Left hindlimb (tissue), 1 donor: ENCODE measurements at places on chromosomes 1 and 21.

DNA sequence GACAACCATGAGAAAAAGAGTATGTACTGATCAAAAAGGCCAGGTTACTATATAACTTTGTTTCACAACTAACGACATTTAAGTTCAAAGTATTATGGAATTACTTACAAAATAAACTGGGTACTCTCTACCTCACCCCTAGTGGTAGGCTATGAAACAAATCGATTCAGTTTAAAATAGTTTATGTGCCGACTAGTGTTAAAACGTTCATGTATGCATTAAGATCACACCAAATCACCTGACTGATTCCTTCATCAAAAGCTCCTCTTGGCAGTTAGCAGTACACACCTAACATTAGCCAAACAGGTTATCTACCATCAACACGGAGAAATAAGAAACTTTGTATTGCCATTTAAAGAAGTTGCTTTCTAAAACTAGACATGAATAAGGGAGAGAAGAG is 137.1 kb downstream of the AKT3 start:
- no peak for DNase-seq

GRCh38 chr1:21114431-21114830 is 62.3 kb downstream of the EIF4G3 start:
- DNase-seq: no peak

GRCh38 chr1:54390655-54391054 is 15.5 kb downstream of the SSBP3 start:
- peak; percentile 22 for DNase-seq

- DNase-seq: no peak
Measured at GRCh38 chr1:31122741-31123140, 57.2 kb upstream of the PUM1 start.

DNA sequence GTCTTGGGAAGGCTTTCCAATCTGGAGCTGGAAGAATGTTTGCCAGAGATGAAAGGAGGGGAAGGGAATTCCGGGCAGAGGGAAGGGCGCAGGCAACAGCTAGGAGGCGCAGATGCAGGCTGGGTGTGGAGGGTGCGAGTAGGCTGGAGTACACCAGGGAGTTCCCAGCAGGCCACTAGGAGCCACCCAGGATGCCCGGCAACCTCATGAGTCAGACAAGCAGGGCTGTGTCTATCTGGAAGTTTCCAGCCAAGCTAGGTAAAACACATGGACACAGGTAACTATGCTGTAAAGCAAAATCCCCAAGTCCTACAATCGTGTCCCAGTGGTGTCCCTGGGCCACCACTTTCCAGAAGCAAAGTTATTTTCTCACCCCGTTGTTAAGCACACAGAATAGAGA is 990 bp upstream of the NBL1 start:
- no peak for DNase-seq

DNA sequence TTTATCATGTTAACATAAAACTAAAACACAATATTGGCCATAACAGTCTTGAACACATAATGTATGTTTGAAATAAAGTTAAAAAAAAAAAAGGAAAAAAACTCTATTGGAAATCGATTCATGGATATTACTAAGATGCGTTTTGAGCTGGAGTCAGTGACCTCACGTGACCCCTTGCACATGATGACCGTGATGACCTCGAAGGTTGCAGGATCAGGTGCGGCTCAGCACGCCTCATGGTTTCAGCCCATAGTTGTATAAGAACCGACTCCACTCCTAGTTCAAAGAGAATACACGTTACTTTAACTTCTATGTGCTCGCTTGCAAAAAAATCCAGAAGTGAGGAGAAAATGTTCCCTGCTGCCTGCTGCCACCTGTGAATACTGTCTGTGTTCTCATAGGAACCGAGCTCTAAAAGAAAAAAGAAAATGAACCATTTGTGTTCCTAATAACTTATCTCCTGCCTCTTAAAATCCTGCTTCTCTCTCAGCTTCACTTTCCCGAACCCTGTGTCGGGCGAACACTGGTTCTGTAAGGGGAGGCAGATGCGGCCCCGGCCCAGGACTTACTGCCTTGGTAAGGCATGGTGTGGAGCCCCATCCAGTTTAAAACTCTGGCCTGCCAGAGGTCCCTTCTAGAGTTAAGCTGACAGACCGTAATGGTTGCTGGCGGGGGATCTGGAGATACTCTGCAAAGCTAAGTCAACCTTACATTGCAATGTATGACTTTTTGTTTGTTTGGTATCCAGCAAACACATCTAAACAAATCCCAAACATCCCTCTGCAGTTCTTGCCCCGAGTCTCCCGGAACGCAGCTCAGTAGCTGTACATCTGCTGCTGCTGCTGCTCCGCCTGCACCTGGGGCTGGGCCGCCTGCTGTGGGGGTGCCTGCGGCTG is 33.8 kb upstream of the RIPK4 start:
- DNase-seq: no peak

GRCh38 chr1:1332774-1333480 is 1.8 kb downstream of the TAS1R3 start:
- DNase-seq: no peak

DNA sequence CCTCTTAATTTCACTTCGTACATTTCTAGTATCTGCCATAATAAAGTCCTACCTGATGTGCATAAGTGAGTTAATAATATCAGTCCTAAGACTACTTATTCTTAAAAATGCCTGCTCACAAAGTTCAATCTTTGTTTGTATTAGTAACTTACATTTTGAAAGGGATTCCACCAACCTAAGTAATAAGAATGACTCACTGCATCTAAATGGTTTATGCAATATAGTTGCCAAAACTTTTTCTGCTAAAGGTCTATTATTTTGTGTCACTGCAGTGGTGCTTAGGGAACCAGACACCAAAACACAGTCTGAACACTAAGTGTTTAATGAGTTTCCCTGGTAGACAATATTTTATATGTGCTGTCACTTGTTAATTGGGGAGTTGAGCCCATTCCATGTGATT is 1.8 kb downstream of the ZNF669 start:
- DNase-seq: no peak

GRCh38 chr1:197063212-197063611 is 3.8 kb downstream of the F13B start:
- no peak for DNase-seq

GRCh38 chr1:248610301-248610700 is 12.8 kb upstream of the OR2T10 start:
- no peak for DNase-seq

GRCh38 chr1:999725-1000356 is at the start of gene HES4:
Gene HES4 (minus strand): TSS chr1:1000097. CDS start chr1:999973, 124 bp downstream.
- peak; percentile 95 for DNase-seq

DNA sequence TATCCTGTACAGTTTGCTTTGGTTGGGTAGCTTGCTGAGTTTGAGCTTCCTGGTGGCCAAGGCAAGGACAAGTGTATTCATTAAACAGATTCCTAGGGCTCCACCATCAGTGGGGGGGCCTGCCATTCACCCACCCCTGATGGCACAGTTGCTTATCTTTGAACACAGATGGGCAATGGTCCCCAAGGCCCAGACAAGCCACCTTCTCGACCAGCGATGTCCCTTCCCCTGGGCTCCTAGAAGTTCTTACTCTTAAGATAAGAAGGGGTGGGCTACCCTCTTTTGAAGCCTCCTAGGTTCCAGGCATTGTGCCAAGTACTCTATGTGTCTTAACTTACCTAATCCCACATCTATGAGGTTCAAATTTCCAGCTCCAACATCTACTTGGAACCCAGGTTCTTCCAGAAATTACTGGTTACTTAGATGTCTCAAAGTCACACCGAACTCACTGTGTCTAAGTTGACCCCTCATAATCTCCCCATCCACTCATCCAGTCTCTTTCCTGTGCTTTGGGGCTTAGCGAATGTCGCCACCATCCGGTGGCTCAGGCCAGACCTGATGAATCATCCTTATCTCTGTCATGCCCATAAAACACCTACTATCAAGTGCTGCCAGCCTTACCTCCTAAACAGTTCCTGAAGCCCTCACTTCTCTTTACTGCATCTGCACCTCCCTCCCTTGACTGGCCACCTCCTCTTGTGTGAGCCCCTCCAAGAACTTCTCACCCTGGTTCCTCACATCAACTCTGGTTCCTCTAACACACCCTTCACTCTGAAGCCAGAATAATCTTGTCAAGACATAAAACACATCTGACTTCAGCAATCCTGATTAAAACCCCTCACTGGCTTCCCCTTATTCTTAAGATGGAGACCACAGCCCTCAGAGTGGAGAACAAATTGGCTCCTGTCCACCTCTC is 50.1 kb downstream of the KLHDC7A start:
- DNase-seq: no peak

DNA sequence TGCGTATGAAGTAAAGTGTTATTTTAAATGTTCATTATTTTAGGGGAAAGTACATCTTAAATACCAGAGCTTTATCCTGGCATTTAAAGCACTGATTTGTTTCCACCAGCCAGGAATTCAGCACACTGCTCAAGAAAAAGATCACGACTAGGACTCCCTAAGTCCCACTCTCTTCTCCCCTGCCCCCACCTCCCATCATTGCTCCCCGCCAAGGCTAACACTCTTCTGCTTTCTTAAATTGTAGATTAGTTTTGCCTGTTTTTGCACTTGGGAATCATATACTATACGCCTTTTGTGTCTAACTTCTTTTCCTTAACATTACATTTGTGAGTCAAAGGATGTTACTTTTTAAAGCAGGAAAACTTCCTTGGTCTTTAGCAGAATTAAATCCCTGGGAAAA is 37.5 kb upstream of the C1orf105 start:
- DNase-seq: peak; percentile 59

DNA sequence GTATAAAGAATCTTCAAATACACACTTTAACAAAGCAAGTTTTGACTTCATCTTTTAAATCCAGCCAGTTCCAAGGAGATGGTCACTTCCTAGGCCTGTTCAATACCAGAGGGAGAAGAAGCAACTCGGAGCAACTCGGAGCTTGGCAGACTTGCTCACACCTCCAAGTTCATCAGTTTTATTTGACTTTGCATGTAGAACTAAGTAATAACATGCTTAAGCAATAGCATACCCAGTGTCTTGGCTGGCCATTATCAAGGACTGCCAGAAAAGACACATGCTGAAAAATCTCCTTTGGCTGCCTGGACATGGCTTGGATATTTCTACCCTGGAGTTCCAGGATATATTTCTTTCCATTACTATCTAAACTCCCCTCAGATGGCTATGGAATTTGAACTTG is 52.6 kb downstream of the GNG12 start:
- no peak for DNase-seq

GRCh38 chr1:220702733-220703270 is 12.6 kb downstream of the C1orf115 start:
- no peak for DNase-seq

DNA sequence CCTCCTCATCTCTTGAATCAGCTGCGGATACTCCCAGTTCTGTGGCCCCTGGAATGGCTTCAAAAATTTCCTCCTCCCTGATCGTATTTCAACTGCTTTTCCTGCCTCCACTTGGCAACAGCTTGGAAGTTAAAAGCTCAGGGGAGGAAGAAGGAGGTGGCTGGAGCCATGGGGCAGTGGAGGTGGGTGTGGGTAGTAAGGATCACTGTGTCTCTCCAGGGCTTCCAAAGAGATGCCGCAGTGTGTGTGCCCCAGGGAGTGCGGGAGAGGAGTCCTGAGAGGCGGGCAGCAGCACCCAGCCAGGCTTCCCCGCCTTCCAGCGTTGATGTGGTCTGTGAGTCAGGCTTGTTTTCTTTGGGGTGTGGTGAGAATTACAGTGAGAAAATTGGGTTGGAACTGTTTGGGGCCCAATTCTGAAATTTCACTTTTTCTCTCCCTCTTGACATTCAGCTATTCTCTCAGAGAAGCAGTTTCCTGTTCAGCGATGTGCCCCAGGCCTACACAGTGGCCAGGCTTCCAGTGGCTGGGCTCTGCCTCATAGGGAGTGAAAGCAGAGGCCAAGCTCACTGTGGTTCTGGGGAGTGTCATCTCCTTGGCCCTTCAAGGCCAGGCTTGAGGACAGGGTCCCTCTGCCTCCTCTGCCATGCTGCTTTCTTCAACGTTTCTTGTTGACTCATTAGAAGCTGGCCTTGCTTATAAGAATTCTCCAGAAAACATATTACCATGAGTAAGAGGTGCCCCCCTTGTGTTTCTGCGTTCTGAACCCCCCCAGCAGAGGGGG is 69.0 kb downstream of the PGM1 start:
- peak; percentile 54 for DNase-seq
